Bronchial epithelial cell (primary cell): ENCODE measurements at places on chromosomes 3 and 15.

- DNase-seq: no peak
Measured at GRCh38 chr15:100887211-100887913, 7.7 kb downstream of the ALDH1A3 start.

GRCh38 chr3:156024904-156025533 lies 95.4 kb upstream of the KCNAB1 start:
- peak; percentile 50 for DNase-seq

DNA sequence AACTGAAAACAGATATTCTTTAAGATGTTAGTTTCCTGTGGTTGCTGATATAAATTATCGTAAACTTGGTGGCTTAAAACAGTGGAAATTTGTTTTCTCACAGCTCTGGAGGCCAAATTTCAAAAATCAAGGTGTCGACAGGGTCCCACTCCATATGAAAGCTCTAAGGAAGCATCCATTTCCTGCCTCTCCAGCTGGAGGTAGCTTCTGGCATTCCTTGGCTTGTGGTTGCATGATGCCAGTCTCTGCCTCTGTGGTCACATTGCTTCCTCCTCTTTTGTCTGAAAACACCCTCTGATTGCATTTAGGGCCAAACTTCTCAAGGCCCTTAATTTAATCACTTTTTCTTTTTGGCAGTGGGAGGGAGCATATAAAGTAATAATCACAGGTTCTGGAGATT lies 96.8 kb downstream of the PPM1L start:
- DNase-seq: no peak

DNA sequence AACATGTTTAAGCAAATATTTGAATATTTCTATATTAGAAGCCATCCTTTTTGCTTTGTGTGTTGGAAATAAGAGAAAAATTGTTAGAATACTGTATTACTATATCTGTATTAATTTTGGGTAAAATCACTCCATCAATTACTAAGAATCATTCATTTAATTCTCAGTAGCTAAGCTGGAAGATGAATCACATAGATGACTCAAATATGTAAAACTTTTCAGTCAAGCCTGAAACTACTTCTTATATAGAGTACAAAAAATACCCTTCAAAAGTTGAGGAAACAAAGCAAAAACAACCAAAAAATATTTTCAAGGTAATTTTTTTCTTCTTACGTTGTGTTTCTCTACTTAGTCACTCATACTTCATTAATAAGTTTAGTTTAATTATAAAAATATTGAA lies 205.7 kb upstream of the ROBO1 start:
- DNase-seq: peak; percentile 69

DNA sequence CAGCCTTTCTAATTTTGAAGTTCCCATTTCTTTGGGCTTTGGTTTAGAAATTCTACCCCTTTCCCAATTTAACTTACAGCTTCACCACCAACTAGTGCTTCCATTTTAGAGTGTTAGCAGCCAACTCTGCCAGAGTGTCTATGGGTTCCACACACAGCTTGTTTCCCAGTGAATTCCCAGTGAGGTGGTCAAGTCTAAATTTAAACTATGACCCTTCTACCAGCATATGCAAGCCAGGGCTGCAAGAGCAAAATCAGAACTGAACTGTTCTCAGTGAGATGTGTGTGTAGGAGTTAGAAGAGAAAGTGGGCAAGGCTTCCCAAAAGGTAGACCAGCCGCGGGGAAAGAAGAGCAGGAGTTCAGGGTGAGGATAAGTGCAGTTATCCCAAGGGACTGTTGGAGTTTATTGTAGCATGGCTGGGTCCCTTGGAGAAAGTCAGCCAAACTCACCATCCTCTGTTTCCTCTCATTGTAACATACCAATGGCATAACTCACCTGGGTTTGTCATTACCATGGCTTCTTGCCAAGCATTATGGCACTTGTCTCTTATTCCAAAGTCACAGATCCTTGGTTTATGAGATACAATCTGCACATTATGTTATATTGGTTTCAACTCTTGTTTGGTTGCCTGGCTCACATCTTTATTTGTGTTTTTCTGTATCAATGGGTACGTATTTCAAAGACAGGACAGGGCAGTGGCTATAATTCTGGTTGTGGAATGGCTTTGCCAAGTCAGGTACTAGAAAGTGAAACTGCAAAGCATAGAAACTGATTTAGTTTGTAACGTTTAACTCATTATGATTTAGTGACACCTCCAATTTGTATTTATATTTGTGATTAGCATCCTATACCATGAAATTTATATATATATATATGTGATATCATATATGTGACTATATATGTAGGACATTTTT lies 130.2 kb upstream of the UMPS start:
- peak; percentile 66 for DNase-seq

- peak; percentile 91 for DNase-seq
Measured at GRCh38 chr3:12828751-12829150, 12.6 kb downstream of the RPL32 start.

GRCh38 chr3:159232966-159233365 lies 431.1 kb downstream of the MFSD1 start:
- DNase-seq: no peak

- DNase-seq: no peak
Measured at GRCh38 chr15:90819850-90820249, 48.5 kb upstream of the FURIN start.

DNA sequence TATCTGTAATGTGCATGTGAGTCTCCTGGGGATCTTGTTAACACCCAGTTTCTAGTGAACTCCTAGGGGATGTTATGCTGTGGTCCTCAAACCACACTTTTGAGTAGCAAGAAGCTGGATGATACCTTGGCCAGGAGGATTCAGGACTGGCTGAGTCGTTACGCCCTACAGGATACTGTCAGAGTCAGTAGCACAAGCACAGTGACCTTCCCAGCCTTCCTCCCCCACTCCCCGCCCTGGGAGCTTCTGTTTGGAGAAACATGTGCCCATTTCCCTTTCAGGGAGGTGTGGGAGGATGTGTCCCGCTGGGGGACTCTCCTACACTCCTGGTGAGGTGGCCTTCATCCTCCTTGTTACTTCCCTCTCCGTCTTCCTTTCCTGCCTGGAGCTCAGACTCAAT lies 76.4 kb upstream of the TRPM1 start:
- DNase-seq: peak; percentile 9

DNA sequence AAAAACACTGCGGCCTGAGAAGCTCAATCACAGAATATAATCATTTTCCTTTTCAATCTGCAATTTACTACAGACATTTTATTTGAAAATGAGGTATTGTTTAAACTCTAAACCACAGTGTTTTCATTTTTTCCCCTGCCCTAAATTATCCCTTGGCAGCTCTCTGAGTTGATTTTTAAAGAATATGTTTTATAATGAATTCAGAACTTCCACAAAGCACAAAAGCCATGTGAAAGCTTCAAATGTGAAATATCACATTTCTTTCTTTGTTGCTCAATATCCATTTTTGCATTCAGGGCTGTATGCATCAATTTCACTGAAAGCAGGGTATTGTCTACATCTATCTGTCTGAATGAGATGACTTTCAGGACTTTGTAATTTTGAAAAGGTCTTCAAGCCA lies 813.6 kb upstream of the ALCAM start:
- DNase-seq: no peak

DNA sequence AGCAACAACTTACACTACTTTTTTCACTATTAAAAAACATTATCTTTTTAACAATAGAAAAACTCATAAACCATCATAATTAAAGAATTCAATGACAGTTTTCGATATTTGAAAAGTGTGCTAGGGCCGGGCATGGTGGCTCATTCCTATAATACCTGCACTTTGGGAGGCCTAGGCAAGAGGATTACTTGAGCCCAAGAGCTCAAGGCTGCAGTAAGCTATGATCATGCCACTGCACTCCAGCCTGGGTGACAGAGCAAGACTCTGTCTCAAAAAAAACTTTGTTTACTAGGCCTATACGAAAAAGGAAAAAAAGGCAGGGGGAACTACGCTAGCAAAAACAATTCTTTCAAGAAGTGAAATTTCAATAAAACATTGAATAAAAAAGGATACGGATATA lies 28.1 kb downstream of the AVEN start:
- no peak for DNase-seq

DNA sequence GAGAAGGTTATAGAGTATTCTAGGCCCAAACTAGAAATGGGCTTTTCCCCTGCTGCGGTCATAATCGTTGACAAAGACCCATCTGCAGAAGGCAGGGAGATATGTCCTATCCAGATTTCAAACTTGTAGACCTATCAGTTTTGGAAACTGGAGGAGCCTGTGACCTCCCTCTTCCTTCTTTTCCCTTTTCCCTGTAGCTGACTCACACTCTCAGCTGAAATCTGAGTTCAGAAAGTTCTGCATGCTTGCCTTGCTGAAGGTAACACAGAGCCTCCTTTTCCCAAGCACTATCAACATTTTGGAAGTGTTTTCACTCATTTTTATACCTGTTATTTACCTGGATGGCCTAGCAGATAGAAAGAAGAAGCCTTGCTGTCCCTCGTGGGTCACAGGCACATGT lies 59.1 kb upstream of the PSMD6 start:
- peak; percentile 20 for DNase-seq

DNA sequence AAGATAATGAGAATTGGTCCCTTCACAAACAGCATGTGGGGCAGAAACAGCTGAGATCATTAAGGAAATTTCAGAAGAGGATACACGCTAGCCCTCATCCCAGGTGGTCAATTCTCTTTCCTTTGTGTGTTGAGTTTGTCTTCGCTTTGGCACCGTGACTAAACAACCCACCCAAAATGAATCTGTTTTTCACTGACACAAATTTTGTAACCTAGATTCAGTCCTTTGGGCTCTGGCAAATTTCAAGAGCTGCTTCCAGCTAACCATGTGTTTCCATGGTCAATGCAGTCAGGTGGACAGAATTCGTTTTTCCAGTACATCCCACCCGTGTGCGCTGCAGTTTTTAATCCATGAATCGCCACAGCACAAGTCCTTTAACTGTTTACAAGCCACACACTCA lies 435.4 kb downstream of the WDR72 start:
- no peak for DNase-seq

GRCh38 chr15:65379986-65380385 lies 2.2 kb upstream of the IGDCC3 start:
- no peak for DNase-seq

- DNase-seq: peak; percentile 76
Measured at GRCh38 chr15:101615986-101616848, 36.0 kb downstream of the TM2D3 start.

DNA sequence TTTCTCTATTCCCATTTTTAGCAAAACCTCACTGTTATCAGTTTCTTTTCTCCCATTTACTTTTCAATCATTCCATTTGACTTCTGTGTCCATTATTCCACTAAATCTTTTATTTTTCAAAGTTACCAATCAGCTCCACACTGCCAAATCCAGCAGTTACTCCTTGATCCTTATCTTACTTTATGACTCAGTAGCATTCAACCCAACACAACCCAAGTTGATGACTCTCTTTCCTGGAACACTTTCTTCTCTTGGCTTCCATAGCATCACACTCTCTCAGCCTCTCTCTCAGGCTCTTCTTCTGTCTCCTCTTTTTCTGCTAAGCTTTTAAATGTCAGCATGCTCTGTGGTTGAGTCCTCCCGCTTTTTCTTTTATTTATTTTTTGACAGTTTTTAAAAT lies 36.3 kb downstream of the RASGRP1 start:
- peak; percentile 18 for DNase-seq

- no peak for DNase-seq
Measured at GRCh38 chr15:42584031-42584765, 8.8 kb downstream of the STARD9 start.

GRCh38 chr15:35028235-35028984 lies 40.3 kb upstream of the ZNF770 start:
- no peak for DNase-seq

- peak; percentile 61 for DNase-seq
Measured at GRCh38 chr3:63349583-63350573, 71.8 kb downstream of the SYNPR start.

DNA sequence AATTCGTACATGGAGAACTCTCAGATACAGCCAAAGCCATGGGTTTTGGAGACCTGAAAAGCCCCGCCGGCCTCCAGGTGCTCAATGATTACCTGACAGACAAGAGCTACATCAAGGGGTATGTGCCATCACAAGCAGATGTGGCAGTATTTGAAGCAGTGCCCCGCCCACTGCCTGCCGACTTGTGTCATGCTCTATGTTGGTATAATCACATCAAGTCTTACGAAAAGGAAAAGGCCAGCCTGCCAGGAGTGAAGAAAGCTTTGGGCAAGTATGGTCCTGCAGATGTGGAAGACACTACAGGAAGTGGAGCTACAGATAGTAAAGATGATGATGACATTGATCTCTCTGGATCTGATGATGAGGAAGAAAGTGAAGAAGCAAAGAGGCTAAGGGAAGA lies 23.5 kb downstream of the MYO5A start:
- peak; percentile 69 for DNase-seq

DNA sequence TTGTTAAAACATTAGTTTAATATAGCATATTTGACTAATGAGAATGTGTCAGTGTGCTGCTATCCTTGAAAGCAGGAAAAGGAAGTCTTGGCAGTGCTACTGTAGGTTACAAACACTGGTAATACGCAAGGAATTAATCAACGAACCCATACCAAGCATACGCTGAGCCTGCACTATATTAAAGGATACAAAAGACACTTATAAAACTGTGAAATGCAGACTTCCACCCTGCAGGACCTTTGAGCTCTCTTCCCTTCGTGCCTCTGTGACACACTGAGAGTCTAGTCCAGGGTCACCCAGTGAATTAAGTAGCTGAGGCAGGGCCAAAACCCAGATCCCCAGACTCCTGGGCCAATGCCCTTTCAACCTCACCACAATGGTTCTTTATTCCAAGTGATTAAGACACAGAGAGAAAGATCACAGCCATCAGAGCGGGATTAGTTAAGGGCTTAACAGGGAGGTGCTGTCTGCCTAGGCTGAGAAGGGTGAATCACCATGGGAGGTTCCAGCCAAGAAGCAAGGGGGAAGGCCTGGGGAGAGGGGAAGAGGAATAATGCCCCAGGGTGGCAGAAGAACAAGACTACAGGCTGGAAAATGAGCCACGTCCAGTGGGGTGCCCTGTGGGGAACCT lies 6.8 kb downstream of the ANXA2 start:
- peak; percentile 88 for DNase-seq

DNA sequence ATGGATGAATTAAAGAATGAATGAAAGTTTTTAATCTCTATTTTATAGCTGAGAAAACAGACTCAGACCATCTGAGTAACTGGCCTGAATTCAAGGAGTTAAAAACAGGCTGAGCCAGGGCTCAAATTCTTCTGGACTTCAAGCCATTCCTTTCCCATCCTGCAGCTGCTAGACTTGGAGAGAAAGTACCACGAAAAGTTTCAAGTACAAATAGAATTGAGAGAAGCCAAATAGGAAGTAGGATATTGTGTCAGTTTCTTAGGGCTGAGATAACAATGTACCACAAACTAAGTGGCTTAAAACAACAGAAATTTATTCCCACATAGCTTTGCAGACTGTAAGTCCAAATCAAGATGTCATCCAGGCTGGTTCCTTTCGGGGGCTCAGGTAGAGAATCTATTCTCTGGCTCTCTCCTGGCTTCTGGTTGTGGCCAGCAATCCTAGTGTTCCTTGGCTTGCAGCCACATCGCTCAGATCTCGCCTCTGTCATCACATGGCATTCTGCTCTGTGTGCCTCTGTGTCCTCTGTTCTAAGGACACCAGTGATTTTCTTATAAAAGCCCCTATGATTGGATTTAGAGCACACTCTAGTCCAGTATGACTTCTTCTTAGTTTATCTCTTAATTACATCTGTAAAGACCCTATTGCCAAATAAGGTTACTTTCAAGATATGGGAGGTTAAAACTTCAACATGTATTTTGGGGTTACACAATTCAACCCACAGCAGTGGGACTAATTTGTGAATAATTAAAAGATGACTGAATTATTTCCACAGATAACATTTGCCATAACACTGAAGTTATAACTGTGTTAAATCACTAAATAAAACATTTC lies 25.7 kb upstream of the GOLIM4 start:
- no peak for DNase-seq
